Stimulated activated CD4-positive, alpha-beta T cell treated with anti-CD3 and anti-CD28 coated beads, Interleukin-4, amount 100 ng/mL, for 1 hour (primary cell): ENCODE measurements at places on chromosomes 4 and X.
A peak's percentile ranks its signal among the peaks of the same experiment; 100 is the strongest.

GRCh38 chr4:114312338-114312737 is 286.3 kb upstream of the UGT8 start:
- DNase-seq = no peak

DNA sequence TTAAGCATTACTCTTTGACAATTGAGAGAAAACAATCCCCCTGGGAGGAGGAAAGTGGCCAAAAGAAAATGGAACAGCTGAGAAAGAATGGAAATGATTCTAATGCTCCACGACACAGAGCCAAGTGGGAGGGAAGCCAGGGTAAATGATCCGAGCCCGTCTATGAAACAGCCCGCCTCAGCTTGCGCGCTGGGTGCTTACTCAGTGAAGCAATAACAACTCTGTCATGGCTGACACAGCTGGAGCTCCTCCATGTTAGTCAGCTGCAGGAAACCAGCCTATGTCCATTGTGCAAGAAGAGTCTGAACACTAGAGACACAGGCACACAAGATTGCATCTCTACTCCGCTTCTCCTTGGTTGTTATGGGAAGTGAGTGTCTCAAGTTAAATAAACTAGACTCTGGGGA is 19.3 kb downstream of the NOA1 start:
- no peak for DNase-seq

DNA sequence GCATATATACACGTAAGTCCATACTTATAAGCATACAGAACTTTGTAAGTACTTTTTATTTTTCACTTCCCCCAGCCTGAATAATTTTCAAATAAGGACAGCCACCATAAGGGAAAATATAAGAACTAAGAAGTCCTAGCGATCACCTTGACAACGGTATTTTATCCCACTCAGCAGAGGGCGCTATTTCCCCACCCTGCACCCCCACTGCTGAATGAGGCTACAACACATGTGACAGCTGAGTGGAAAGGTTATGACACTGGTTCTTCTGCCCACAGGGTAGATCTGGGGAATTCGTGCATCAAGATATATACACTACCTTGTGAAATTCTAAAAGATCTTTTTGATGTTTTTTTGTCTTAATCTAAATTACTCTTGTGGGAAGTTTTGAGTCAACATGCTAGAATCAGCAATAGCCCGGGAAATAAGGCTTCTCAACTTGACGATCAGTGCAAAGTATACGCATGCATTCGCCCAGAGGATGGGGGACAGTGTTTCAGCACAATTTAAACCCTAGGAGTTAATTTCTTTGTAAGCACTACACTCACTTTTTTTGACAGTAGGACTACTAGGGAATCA is 151.5 kb downstream of the CORIN start:
- peak; percentile 60 for DNase-seq

DNA sequence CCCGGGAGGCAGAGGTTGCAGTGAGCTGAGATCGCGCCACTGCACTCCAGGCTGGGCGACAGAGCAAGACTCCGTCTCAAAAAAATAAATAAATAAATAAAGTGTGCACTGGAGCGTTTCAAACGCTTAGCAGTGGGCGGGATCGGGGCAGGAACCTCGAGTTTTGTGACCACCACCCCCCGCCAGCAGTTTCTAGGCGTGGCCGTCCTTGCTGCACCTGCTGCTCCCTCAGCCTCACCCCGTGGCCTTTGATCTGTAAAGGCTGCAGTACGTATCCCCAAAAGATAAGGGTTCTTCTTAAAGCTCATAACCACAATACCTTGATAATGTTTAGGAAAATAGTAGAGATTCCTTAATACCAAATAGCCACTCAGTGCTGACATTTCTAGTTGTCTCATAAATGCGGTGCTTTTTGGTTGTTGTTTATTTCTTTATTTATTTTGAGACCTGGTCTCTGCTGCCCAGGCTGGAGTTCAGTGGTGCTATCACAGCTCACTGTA is 33.2 kb downstream of the PCGF3 start:
- no peak for DNase-seq

GRCh38 chr4:167944721-167945120 is 147.6 kb upstream of the ANXA10 start:
- DNase-seq = no peak

- DNase-seq = no peak
Measured at GRCh38 chr4:1983846-1984405, 24.8 kb downstream of the NELFA start.

DNA sequence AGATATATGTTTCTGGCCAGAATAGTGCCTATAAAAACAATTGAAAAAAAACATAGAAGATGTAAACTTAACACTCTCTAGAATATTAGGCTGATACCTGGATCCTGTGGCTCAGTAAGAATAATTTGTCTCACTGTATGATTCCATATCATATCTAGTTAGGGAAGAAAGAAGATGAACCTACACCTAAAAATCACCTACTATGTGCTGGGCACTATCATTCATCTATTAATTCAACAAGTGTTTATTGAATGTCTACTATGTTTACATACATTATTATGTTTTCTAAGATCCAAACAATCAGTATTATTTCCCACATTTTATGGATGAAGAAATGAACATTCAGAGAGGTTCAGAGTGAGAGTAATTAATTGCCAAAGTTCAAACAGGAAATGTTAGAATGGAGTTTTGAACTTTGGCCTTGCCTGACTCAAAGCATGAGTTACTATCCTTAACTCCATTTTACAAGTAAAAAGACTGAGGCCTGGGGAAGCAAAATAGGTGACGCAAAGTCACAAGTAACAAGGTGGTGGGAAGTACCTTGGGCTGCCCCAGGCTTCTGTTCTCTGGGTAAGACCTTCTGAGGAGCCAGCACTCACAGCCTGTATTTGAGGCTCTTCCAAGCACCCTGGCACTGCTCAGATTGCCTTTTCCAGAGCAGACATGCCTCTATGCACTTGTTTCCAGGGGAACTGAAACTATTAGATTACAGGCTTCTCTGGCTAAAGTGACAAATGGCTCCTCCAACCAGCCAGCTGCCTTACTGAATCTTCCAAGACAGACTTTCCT is 111.1 kb upstream of the ACSL4 start:
- no peak for DNase-seq

DNA sequence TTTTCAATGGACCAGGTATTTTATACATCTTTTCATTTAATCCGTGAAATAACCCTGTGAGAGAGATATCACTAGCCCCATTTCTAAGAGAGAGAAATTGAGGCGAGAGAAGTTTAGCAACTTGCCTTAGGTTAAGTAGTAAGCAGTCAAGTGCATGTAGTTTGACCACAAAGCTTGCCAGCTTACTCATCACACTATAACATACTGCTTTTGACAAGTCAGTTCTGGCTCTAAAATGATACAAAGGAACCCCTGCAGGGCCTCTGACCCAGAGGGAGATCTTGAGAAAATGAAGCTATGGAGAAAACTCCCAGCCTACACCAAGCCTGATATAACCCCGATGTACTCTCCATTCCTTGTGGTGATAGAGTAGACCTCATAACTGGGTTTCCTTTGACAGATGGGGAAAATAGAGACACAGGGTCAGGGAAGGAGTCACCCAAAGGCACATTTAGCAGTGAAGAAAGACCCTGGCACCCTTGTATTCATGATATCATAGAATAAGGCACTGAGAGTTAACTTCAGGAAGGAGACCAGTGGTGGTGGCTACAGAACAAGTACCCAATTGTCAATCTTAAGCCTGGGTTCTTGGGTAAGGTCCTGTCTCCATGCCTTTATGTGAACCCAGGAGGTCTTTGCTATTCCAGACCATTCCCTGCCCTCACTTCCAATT is 60.2 kb upstream of the MSN start:
- no peak for DNase-seq

- no peak for DNase-seq
Measured at GRCh38 chr4:6478546-6479220, 6.3 kb upstream of the PPP2R2C start.

DNA sequence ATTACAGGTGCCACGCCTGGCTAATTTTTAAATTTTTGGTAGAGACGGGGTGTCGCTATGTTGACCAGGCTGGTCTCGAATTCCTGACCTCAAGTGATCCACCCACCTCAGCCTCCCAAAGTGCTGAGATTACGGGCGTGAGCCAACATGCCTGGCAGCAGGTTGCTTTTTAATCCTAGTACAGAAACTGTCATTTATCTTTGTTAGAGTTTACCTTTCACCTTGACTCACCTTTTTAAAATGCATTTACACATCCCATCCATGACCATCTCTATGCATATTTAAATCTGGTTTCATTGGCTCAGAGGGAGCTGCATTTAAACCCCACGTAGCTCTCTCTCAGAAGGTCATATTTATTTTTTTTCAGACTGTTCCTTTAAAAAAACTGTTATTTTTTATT is 31.9 kb downstream of the SLC16A2 start:
- DNase-seq = no peak

DNA sequence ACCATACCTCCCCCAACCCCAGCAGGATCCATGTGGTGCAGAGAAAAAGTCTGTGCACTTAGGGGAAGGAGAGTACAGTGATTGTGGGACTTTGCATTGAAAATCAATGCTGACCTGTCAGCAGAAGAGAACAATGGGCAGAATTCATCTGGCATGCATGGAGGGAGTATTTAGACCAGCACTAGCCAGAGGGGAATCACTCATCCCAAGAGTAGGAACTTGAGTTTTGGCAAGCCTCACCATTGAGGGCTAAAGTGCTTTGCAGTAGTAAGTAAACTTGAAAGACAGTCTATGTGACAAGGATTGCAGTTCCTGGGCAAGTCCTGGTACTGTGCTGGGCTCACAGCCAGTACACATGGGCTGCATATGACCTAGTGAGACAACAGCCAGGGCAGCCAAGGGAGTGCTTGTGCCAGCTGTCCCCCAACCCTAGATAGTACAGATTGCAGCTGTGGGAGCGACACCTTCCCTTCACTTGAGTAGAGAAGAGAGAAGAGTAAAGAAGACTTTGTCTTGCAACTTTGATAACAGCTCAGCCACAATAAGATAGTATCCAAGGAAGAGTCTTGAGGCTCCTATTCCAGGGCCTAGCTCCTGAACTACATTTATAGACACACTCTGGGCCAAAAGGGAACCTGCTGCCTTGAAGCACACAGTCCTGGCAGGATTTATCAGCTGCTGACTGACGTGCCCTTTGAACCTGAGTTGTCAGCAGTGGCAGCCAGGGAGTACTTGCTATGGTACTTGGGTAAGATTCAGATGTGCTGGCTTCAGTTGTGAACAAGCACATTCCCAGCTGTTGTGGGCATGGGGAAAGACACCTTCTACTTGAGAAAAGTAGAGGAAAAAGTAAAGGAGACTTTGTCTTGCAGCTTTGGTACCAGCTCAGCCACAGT is 48.7 kb downstream of the HDX start:
- DNase-seq = no peak

- no peak for DNase-seq
Measured at GRCh38 chr4:140090215-140090731, 63.7 kb downstream of the MAML3 start.

- no peak for DNase-seq
Measured at GRCh38 chr4:10030972-10031667, 9.8 kb upstream of the SLC2A9 start.

DNA sequence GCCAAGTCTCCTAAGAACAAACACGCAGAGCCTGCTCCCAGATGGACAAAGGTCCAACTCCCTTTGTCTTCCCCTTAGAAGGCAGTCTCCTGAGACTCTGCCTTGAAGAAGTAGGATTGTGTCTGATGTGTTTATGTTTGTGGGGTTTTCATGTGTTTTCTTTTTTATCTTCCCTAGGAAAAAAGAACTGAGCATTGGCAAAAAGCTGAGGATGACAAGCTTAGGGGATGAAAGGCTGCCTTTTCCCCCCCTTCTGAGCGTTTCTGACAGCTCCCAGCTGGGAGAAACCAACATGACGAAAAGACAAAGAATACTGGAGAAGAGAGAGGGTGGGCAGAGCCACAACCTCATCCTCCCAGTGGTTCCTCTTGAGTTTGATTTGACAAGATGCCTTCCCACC is 181.1 kb downstream of the EVC2 start:
- no peak for DNase-seq

DNA sequence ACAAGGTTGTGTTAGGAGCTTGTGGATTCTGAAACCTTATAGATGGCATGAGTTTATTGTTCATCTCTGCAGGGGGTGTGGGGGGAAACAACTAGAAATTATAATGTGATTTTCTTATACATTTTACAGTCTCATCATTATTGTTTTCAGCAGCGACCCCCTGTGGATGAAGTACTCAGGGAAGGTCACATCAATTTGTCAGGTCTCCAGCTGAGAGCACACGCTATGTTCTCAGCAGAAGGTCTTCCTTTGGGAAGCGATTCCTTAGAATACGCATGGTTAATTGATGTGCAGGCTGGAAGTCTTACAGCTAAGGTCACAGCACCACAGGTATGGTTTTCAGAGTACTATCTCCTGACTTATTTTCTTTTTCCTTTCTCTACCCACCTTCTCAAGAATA is 72.2 kb downstream of the BLTP1 start:
- peak; percentile 1 for DNase-seq

- no peak for DNase-seq
Measured at GRCh38 chrX:128975745-128976144, 547.5 kb downstream of the SMARCA1 start.

- no peak for DNase-seq
Measured at GRCh38 chrX:43255596-43255995, 400.5 kb upstream of the MAOA start.

- DNase-seq = no peak
Measured at GRCh38 chr4:139214039-139214534, 37.1 kb upstream of the ELF2 start.

- no peak for DNase-seq
Measured at GRCh38 chr4:115834441-115834840, 721.0 kb upstream of the NDST4 start.

DNA sequence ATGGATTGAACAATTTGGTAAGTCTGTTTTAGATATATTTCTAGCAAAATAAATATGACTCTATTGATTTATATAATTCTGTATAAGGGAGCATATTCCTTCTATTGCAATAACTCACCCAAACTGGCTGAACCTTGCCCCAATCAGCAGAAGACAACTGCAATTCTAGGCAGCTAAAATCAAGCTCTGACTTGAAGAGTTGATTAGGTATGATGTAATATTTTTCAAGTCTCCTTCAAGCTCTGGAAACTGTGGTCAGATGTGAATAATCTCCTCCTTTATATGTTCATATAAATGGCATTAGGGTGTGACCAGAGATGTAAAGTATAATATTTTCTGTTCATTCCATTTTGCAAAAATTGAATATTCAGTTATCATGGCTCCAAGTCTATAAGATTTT is 8.2 kb downstream of the RASSF6 start:
- DNase-seq = no peak

- no peak for DNase-seq
Measured at GRCh38 chrX:134601240-134601765, 57.0 kb downstream of the PLAC1 start.

GRCh38 chrX:10039821-10040793 is 72.9 kb downstream of the CLDN34 start:
- DNase-seq = no peak
